ENCODE measurements at places on chromosomes 7 and 10.

GRCh38 chr10:96513698-96514561, at the start of gene TLL2:
Gene TLL2, minus strand, starts transcription at chr10:96513926. Its CDS starts 241 bp downstream, at chr10:96513685.
- peak; percentile 86 for DNase-seq

GRCh38 chr10:104076743-104077160, 8.9 kb downstream of the COL17A1 start:
- DNase-seq = peak; percentile 81

- no peak for DNase-seq
These were observed 65.6 kb downstream of the STRA8 start for GRCh38 chr7:135299235-135299634.

- DNase-seq = no peak
These were observed 9.1 kb downstream of the AHR start for GRCh38 chr7:17307558-17307957.

DNA sequence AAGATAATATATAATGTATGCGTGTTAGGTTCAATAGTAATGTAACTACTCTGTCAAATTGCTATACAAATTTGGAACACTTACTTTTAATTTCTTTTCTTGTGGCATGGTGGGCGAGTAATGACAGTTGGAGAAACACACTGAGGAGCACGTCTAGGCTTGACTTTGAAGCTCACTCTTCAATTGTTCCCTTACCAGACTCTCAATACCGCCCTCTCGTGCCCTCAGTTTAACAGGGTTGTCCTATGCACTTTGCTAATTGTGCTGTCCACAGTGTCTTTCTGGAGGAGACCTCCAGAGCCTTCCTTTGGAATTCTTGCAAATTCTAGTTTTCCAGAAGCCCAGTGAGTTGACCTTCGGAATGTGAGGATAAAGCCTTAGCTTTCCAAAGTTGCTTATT, 107.2 kb upstream of the RELN start:
- DNase-seq = no peak

GRCh38 chr7:53984776-53985175, 557.4 kb upstream of the VSTM2A start:
- no peak for DNase-seq

GRCh38 chr7:129101746-129102145, 42.8 kb upstream of the TSPAN33 start:
- no peak for DNase-seq

All from putamen (tissue), 1 donor.